KBM-7 (cell line): ENCODE measurements at places on chromosomes 11 and 22.

DNA sequence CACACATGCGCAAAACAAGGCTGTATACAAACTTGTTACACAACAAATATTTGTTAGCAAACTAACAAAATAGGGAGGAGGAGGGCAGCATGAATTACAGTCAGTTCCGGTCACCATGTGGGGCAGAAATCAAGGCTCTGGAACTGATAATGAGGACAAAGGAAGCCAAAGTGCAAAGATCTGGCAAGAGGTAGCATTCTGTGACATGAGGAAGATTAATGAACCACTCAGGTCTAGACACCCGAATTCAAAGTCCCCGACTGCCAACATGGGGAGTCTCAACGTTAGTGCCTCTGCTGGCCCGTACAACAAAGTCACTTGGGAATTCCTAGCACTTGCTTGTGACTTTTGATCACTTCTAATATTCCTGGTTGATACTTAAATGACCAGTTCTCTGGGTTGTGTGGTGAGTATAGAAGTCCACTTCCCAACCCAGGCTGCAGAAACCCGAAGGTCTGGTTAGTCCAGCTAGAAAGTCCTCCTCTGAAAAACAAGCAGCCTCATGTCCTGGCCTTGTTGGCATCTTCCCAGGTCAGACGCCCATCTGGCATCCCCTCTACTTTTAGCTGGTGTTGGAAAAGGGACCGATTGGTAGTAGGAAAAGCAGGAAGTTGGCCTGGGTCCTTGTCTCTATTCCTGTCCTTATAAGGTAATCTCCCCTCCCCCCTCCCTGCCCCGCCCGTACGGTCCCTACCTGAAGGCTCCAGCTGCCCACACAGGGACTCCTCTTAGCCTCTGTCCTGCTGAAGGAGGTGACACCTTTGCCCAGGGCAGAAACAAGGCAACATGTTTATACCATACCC, 1.6 kb downstream of the SUN2 start:
- DNase-seq: no peak

DNA sequence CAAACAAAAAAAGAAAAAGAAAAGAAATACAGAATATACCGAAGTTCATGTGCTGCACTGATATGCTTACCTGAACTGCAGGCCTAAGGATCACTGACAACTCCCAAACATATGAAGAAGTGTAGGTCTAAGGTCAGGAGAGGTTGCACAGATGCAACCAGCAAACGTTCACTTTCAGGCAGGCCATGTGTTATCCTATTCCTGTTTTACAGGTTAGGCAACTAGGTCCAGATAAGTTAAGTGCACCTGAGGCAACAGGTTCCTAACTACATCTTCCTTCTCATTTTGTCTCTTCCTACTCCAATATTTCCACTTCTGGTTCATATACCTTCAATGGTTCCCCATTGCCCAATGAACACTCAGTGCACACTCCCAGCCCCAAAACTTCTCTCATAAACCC, 15.1 kb downstream of the PI4KA start:
- no peak for DNase-seq

DNA sequence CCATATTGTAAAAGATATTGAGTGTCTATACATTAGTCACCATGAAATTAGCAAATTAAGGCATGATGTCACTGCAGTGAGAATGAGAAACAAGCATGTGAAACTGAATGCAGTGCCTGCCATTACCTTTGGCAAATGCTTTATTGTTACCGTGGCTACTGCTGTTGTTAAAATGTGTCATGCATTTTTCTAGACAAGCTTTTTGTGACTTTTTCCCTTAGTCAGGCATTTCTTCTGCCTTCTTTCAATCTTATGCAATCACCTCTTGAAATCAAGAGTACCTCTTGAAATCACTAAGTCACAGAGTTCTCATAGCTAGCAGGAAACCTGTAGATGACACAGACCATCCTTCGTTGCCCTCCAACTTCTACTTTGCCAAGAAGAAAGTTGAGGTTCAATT, 461.7 kb upstream of the TENM4 start:
- DNase-seq: no peak

DNA sequence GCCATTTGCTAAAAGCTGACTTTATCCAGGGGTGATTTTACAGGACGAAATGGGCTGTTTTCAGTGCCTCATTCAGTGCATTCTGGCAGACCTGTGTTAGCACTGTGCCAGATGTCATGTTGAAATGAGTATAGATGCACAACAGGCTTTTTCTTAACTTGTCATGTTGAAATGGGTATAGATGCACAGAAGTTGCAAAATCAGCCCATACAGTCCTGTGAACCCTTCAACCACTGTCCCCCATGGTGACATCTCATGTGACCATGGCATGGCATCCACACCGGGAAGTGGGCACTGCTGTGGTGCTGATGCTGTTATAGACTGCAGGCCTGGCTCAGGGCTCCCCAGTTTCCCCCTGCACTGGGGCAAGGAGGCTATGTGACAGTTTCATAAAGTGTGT, 2.5 kb downstream of the TALDO1 start:
- DNase-seq: no peak

DNA sequence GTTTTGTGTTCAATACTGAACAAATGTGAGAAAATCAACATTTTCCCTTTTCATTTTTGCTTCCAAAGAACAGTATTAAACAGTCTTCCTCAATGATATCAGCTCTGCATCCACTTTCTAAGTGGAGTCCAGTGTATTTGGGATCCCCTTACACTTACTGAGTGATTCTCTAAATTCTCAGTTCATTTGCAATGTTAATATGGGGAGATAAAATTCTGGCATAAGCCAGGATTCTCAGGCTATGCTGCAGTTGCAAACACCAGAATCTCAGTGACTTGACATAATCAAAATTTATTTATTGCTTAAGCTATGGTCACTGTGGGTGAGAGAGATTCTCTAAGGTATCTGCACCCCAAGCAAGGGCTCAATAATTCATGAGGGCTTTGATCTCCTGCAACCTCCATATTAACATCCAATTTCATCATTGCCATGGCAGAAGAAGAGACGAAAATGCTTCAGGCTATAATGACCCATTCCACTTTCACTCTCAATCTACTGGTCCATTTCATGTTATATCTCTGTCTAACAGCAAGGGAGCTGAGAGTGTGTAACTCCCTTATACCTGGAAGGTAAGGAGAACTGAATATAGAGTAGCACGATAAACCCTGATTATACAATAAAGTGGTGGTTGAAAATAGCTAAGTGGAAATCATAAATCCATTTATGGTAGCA, 64.1 kb upstream of the CARD18 start:
- DNase-seq: no peak

DNA sequence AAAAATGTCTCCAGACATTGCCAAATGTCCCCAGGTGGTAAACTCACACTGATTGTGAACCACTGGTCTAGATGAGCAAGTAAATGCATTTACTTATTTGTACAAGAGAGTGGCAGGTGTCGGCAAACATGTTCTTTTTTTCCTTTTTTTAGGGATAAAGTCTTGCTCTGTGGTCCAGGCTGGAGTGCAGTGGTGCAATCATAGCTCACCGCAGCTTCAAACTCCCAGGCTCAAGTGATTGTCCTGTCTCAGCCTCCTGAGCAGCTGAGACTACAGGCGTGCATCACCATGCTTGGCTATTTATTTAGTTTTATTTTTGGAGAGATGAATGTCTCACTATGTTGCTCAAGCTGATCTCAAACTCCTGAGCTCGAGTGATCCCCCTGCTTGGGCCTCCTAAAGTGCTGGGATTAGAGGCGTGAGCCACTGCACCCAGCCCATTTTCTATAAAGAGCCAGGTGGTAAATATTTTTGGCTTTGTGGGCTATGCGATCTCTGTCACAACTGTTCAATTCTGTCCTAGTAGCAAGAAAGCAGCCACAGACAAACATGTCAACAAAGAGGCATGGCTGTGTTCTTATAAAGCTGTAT, 1.4 kb downstream of the VPREB1 start:
- DNase-seq: no peak

- no peak for DNase-seq
Measured at GRCh38 chr11:44555031-44555800, 10.2 kb upstream of the CD82 start.

DNA sequence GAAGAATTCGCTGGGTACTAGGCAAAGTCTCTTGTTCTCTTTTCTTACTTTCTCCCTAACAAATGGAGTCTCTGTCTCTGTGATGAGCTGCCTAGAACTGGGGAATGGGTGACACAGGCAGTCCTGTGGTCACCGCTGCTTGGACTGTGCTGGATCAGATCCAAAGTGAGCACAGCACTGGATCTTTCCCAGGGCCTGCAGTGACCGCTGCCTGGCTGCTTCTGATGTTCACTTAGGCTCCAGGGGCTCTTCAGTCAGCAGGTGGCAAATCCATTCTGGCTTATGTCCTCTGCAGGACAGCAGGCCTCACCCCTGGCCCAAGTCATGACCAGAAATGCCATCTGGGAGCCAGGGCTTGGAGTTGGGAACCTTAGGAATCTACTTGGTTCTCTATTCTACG, 61.5 kb downstream of the EXT2 start:
- no peak for DNase-seq

- DNase-seq: no peak
Measured at GRCh38 chr22:34847072-34847471, 218.9 kb upstream of the ISX start.

GRCh38 chr11:115672999-115673411, 168.8 kb upstream of the CADM1 start:
- no peak for DNase-seq
